Stimulated activated CD8-positive, alpha-beta memory T cell treated with anti-CD3 and anti-CD28 coated beads, Interleukin-7, amount 100 ng/mL, for 1 hour (primary cell): ENCODE measurements at places on chromosomes 5 and 9.

DNA sequence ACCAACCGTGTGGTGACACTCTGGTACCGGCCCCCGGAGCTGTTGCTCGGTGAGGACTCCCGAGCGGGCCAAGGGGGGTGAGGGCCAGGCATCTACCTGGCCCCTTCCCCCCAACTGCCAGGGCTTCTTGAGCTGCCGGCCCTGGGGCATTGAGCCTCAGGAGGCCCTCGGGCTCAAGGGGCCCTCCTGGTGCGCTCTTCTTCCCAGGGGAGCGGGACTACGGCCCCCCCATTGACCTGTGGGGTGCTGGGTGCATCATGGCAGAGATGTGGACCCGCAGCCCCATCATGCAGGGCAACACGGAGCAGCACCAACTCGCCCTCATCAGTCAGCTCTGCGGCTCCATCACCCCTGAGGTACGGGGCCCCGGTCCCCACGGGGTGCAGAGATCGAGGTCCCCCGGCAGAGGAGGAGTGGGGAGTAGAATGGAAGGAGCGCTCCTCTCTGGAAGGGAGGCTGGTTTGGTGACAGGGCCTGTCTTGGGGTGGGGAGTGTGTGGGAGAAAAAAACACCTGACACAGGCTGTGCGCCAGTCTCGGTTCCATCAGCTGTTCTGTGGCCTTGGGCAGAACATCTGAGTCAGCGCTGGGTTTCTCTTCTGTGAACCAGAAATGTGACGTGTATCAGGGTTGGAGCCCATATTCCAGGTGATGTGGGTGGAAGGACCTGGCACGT is 2.6 kb downstream of the CDK9 start:
- DNase-seq: no peak

DNA sequence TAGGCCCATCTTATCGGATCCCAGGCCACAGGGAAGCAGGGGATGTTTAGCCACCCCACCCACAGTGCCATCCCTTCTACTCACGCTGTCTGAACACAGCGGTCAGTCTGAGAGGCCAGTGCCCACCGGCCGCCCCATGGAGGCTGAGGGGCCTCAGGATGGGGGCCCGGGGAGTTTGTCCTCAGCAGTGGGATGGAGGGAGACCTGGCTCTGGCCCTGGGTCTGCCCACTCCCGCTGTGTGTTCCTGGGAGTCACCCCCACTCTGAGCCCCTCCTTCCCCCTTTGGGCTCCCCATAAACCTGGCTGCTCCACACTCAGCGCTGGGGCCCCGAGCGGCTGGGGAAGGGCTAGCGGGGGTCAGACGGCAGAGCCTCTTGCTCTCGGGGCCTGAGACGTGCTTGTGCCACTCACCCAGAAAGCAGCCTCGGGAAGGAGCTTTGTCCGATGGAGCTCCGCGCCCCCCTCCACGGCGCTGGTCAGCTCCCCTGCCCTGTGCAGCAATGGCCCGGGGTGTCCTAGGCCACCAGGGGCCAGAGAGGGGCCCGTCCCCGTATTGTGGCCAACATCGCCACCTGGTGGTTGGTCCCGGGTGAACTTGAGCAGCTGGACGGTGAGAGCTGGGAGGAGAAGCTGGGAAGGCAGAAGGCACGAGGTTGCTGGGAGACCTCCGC is 10.9 kb upstream of the LAMC3 start:
- no peak for DNase-seq

DNA sequence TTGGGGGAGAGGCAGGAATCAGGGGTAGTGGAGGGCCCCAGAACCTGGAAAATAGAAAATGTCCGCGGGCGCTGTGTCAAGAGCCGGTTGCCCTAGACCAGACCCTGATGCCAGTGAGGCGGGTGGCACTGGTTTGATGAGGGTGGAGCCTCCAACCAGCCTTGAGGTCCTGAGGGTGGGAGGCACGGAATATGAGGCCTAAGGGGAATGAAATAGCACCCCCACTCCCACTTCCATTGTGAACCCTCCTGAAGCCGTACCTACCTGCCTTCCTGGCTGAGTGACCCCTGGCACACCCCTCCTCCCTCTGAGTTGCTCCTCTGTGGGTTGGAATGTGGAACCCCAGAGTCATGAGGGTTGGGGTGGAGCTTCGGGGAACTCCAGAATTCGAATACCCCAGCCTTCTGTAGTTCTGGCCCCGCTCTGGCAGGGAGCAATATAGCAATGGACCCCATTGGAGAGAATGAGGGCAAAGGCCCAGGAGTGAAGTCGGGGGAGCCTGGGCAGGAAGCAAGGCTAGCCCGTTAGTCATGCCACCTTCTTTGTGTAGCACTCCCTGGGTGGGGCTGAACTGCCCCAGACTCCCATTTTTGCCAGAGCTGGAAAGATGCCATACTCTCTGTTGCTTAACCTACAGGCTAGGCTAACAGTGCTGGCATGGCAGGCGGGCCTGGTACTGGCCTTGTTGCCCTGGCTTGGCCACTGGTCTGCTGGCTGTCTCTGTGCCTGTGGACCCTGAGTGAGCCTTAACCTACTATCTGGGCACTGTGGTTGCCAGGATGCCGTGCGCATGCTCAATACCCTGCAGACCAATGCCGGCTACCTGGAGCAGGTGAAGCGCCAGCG is 1.0 kb downstream of the FPGS start:
- DNase-seq: no peak

GRCh38 chr5:148988328-148988727 is 74.5 kb downstream of the SH3TC2 start:
- DNase-seq: no peak

- no peak for DNase-seq
These were observed 109.8 kb downstream of the GIN1 start for GRCh38 chr5:103010168-103010567.

- no peak for DNase-seq
These were observed 19.9 kb downstream of the ENHO start for GRCh38 chr9:34502891-34503290.

DNA sequence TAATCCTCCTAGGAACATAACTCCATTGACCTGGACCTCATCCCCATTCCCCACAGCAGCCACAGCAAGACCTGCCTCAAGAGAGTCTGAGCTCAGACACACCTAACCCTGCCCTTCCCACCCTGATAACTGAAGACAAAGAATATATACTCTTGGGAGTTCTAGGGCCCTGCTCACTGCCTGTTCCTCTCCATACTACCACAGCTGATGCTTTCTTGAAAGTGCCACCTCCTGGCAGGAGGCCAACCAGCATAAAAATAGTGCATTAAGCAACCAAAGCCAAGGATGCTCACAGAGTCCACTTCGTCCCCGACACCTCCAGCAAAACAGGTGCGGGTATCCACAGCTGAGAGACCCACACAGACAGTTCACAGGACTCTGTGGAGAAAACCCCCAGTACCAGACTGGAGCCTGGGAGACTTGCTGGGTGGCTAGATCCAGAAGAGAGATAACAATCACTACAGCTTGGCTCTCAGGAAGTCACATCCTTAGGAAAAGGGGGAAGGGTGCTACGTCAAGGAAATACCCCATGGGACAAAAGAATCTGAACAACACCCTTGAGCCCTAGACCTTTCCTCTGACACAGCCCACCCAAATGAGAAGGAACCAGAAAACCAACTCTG is 23.5 kb downstream of the FAM114A2 start:
- no peak for DNase-seq

DNA sequence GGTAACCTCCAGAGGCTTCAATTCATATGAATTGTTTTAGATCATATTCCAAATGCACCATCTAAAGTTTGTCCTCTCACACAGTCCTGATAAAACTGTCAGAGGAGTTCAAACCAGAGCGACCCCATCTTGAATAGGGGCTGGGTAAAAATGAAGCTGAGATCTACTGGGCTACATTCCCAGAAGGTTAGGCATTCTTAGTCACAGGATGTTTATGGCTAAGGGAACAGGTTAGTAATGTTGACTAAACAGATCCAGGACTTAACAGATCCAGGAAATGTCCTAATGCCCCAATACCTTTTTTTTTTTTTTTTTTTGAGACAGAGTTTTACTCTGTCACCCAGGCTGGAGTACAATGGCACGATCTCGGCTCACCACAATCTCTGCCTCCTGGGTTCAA is 192.6 kb upstream of the PRDM9 start:
- no peak for DNase-seq

DNA sequence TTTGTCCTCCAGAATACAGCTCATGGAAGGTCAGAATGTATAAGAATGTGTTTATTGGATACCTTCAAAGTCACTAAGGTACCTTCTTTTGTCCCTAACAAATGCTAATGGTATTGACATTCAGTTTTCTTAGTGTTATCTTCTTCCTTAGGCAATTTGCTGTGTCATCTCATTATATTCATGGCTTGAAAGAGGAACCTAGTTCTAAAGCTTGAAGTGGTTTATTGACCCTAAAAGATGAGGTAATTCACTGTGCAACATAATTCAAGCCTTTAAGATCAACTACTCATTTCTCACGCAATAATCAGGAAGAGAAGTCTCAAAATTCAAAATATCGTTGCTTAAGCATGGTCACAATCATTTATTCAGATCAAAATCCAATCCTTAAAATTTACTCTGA is 342.7 kb upstream of the RIOK2 start:
- no peak for DNase-seq

DNA sequence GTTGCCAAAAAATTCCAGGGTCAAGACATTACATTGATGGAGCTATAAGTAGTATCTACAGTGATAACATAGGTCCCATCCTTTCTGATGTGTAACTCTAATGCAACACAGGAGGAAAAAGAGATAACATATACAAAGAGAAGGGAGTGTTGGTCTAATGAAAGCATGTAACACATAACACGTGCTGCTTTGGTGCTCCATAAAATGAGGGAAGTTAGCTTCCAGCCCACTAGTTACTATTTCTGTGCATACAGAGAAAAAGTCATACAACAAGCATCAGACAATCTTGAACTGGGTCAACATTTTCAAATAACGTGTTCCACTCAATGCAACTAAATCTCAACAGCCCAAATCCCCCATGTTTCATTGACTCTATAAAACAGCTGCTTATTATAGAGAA is 11.7 kb downstream of the MLLT3 start:
- DNase-seq: no peak

DNA sequence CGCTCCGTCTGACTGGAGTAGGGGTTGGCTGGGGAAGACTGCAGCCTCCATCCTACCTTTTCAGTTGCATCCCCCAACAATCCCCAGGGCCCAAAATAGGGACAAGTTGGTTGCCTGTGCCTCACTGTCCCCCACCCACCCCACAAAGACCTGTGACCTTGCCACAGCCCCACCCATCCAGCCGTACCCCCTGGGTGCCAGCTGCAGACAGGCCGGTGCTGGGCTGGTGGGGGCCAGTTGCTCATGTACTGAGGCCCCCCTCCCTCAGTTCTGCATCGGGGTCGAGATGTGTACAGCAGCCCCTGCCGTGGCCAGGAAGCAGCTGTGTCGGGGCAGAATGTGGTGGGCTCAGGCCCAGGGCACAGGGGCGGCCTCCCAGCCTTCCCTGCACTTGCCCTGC is 374 bp downstream of the LCNL1 start:
- DNase-seq: no peak

DNA sequence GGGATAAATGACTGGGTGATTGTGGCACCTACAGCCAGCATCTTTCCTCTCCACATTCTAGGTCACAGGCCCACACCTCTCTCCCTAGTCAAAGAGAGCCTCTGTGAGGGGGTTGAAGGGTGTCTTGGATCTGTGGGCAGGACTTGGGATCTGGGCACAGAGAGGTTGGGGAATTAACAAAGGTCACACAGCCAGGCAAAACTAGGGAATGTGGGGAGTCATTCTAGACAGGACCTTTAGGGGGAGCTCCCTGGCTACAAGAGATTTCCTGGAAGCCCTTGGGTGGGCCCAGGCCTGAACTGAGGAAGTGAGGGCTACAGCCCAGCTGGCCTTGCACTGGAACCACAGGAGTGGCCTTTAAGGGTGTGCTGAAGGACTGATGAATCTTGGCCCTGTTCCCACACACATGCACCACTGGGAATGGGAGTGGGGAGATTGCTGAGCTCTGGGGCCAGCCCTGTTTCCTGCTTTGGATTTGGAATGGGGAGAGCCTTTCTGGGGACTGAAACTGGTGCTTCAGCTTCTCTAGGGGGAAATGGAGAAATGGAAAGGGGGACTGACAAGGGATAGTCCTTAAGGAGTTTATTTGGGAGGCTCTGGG is 12.4 kb upstream of the CXXC5 start:
- DNase-seq: no peak

- no peak for DNase-seq
These were observed 68.5 kb downstream of the GLDC start for GRCh38 chr9:6576987-6577386.

- no peak for DNase-seq
These were observed 55.9 kb downstream of the MLLT3 start for GRCh38 chr9:20566401-20566800.

GRCh38 chr5:56561455-56561854 is 253.9 kb upstream of the MAP3K1 start:
- no peak for DNase-seq

GRCh38 chr5:138482638-138483037 is 17.4 kb downstream of the EGR1 start:
- no peak for DNase-seq

GRCh38 chr9:95024097-95024671 is 293.3 kb downstream of the FANCC start:
- no peak for DNase-seq

DNA sequence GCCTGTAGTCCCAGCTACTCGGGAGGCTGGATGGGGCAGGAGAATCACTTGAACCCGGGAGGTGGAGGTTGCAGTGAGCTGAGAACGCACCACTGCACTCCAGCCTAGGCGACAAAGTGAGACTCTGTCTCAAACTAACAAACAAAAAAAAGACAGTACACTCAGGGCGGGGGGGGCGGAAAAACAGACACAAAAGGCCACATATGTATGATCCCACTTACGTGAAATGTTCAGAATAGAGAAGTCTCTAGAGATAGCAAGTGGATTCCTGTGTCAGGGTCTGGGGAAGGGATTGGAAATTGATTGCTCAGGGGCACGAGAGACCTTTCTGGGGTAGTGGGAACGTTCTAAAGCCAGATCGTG is 9.0 kb upstream of the LCN1 start:
- DNase-seq: no peak

- DNase-seq: no peak
These were observed 2.1 kb upstream of the TTLL11 start for GRCh38 chr9:122095010-122095767.

GRCh38 chr9:123400926-123401503 is 45.0 kb downstream of the CRB2 start:
- DNase-seq: no peak

GRCh38 chr5:2017540-2018389 is 135.0 kb upstream of the IRX4 start:
- DNase-seq: no peak

DNA sequence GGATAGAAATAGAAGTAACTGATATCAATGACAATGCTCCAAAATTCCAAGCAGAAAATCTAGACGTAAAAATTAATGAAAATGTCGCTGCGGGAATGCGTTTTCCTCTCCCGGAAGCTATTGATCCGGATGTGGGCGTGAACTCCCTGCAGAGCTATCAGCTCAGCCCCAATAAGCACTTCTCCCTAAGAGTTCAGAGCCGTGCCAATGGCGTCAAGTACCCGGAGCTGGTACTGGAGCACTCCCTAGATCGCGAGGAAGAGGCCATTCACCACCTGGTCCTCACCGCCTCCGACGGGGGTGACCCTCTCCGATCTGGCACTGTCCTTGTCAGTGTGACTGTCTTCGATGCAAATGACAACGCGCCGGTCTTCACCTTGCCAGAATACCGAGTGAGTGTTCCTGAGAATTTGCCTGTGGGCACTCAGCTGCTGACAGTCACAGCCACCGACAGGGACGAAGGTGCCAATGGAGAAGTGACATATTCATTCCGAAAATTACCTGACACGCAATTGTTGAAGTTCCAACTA is 818 bp downstream of the PCDHGA10 start:
- no peak for DNase-seq
